Fibroblast of the aortic adventitia (primary cell): ENCODE measurements at places on chromosomes 5 and 9. TPM values are rescaled to one million over a fixed set of nuclear protein-coding genes. Genes with fewer than 3 reads are reported as not detected.

POMT1 gene
- 24.2 and 98.5 TPM in 2 replicates for total RNA-seq

SHISAL2B gene
- not detected in 2 replicates for total RNA-seq

FBP2 gene
- total RNA-seq: not detected in 2 replicates

PAM gene
- total RNA-seq: 376 and 528 TPM in 2 replicates

PRRX2 gene
- 3.5 and 36.1 TPM in 2 replicates for total RNA-seq

CEL gene
- 0.27 TPM in 1 of 2 replicates, not detected in the other for total RNA-seq

FBXO38 gene
- 45.7 and 61.0 TPM in 2 replicates for total RNA-seq

CCDC192 gene
- total RNA-seq: not detected in 2 replicates

PPP2R2B gene
- 1.6 TPM in 1 of 2 replicates, not detected in the other for total RNA-seq

PDGFRB gene
- 111 and 180 TPM in 2 replicates for total RNA-seq

SPATA31C1 gene
- not detected in 2 replicates for total RNA-seq

ROPN1L gene
- total RNA-seq: 0.63 TPM in 1 of 2 replicates, not detected in the other

COL27A1 gene
- total RNA-seq: 2.1 and 9.6 TPM in 2 replicates

TMOD1 gene
- 0.16 and 0.18 TPM in 2 replicates for total RNA-seq

SPATA31A3 gene
- not detected in 2 replicates for total RNA-seq

PCDHB3 gene
- total RNA-seq: 0.27 and 0.74 TPM in 2 replicates

TAF11L4 gene
- total RNA-seq: not detected in 2 replicates

CSF1R gene
- total RNA-seq: under 0.01 and 0.16 TPM in 2 replicates

SLC6A18 gene
- total RNA-seq: not detected in 2 replicates

CDC25C gene
- 0.16 and 8.9 TPM in 2 replicates for total RNA-seq

FRMD3 gene
- total RNA-seq: 2.0 and 4.8 TPM in 2 replicates

BARHL1 gene
- total RNA-seq: not detected in 2 replicates

SLC25A48 gene
- total RNA-seq: not detected in 2 replicates

TAF11L10 gene
- not detected in 2 replicates for total RNA-seq

PCDHA9 gene
- total RNA-seq: under 0.01 and 0.49 TPM in 2 replicates

EPB41L4B gene
- total RNA-seq: 0.08 and 1.8 TPM in 2 replicates

HACD4 gene
- 0.82 and 4.8 TPM in 2 replicates for total RNA-seq

OBP2B gene
- total RNA-seq: not detected in 2 replicates

PRDM9 gene
- not detected in 2 replicates for total RNA-seq

C9 gene
- total RNA-seq: not detected in 2 replicates

PROB1 gene
- 0.99 and 1.8 TPM in 2 replicates for total RNA-seq

PHF2 gene
- 4.7 and 14.2 TPM in 2 replicates for total RNA-seq

IL7R gene
- 0.90 TPM in 1 of 2 replicates, not detected in the other for total RNA-seq

ELAVL2 gene
- total RNA-seq: 0.81 and 0.98 TPM in 2 replicates

ERCC8 gene
- total RNA-seq: 4.8 and 25.5 TPM in 2 replicates

CDC14B gene
- 30.3 and 31.5 TPM in 2 replicates for total RNA-seq

TMEM252 gene
- total RNA-seq: not detected in 2 replicates

AQP7 gene
- total RNA-seq: 0.09 TPM in 1 of 2 replicates, not detected in the other

CTXN3 gene
- not detected in 2 replicates for total RNA-seq

PHF24 gene
- under 0.01 and 0.16 TPM in 2 replicates for total RNA-seq

LCP2 gene
- not detected in 2 replicates for total RNA-seq

HSD17B3 gene
- not detected in 2 replicates for total RNA-seq

INIP gene
- total RNA-seq: 39.1 and 98.9 TPM in 2 replicates

GALNT12 gene
- 24.9 and 138 TPM in 2 replicates for total RNA-seq

SLC6A7 gene
- not detected in 2 replicates for total RNA-seq

ANKRD20A1 gene
- total RNA-seq: 0.27 TPM in 1 of 2 replicates, not detected in the other

C9orf153 gene
- total RNA-seq: 0.41 and 0.45 TPM in 2 replicates

UBQLN1 gene
- 33.2 and 112 TPM in 2 replicates for total RNA-seq

CETN3 gene
- total RNA-seq: 17.2 and 60.8 TPM in 2 replicates

MYMK gene
- total RNA-seq: not detected in 2 replicates

TMED9 gene
- total RNA-seq: 40.9 and 90.7 TPM in 2 replicates

COL5A1 gene
- 171 and 188 TPM in 2 replicates for total RNA-seq

SHOC1 gene
- 0.09 TPM in 1 of 2 replicates, not detected in the other for total RNA-seq
